ENCODE measurements at places on chromosomes 3 and 15. TPM values are rescaled to one million over a fixed set of nuclear protein-coding genes. Genes with fewer than 3 reads are reported as not detected.

- DNase-seq: peak; percentile 73
Observed at GRCh38 chr3:32391643-32392535, at the start of gene CMTM7. Gene CMTM7, plus strand, starts transcription at chr3:32391853. Its CDS starts 54 bp downstream, at chr3:32391907.

The TUSC7 gene
- total RNA-seq: not detected

DNA sequence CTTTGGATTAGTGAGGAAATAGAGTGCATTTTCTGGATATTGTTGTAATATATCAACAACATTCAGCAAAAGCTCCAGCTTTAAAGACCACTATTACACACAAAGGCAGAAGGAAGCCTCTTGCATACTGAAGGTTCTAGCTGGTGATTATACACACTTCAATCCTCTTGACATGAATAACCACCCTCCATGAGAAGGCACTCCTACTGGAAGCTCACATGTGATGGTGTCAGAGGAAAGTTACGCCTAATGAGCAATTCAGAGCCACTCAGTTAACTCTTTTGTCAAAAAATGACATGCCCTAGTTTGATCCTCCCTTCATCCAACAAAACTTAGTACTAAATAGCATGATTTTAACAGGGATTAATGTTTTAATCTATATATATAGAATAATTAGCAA is 124.6 kb upstream of the LYSMD4 start:
- DNase-seq: no peak

GRCh38 chr3:59818033-59818918 is 768.5 kb upstream of the CFAP20DC start:
- DNase-seq: peak; percentile 87

- no peak for DNase-seq
Observed at GRCh38 chr3:166897811-166898210, 482.3 kb downstream of the ZBBX start.

GRCh38 chr15:45136378-45136764 is 6.6 kb downstream of the DUOX1 start:
- no peak for DNase-seq

DNA sequence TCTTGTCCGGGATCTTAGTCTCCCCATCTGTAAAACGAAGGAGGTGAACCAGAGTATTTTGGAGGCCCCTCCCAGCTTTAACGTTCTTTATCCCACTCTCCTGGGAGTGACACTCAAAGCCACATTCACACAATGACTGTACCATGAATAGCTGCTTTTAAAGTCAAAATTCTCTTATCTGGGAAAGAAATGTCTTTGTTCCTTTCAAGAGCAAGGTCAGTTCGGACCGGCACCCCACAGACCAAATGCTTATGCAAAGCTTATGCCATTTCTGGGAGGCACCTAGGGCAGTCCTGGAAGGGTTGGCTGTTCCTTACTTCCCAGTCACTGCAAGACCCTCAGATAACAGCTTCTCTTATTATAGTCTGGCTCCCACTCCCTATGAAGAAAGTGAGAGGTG is 53.5 kb upstream of the WNT5A start:
- DNase-seq: no peak

DNA sequence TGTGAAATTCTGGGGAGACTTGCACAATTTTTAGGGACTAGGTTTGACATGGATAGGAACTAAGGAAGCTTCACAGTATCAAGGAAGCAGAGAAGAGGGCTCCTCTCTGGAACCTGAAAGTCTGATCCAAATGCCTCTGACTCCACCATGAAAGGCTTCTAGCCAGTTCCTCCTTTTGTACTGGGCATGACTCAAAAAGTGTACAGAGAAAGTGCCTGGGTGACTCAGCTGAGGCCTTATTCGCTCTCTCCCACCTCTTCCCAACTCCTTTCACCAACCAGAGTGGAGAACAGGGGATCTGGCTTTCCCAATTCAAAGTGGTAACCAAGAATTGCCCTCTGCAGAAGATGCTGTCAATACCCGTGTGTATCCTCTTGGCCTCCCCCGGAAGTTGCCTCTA is 342.9 kb upstream of the PROK2 start:
- DNase-seq: no peak

DNA sequence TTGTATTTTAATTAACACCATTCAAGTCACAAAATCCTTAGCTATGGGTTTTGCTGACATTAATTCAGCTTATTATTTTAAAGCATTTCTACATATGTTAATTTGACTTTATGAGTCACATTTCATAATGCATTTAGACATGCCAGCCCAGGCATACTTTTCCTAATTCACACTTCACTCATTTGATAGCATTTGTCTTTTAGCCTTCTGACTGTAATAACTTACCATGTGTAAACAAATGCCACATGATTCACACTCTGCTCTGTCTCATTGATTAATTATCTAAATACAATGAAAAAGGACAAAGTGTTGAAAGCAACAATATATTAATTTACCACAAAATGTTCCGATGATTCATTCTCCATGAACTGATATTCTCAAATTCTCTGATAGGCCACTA is 927.8 kb upstream of the EPHA6 start:
- no peak for DNase-seq

DNA sequence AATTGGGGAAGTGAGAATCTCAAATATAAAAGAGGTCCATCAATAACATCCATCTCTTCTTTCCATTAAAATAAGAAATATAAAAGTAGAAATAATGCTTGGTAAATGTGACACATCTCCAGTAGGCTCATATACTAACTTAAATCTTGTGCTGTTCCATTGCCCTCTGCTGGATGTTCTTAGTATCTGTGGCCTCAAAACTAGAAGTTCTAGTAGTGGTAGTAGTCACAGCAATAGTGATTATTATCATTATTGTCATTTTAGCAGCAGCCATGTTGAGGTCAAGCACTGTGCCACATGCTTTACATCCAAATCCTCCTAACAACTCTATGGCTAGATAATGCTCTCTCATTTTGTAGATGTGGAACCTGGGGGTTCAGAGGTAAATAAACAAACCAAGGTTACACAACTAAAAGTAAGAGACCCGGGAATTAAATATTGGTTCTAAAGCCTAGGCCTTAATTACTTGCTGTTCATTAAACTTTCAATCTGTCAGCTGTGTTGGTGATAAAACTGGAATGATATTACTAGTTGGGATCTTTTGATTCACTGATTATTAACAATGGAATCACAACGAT is 20.2 kb upstream of the BTLA start:
- DNase-seq: peak; percentile 22

GRCh38 chr3:62214850-62215249 is 158.5 kb downstream of the FEZF2 start:
- DNase-seq: no peak

The SLC25A38 gene
- total RNA-seq: 20.9 TPM

- DNase-seq: no peak
Observed at GRCh38 chr3:16477521-16477920, 36.0 kb downstream of the RFTN1 start.

GRCh38 chr15:34223904-34224596 is 766 bp upstream of the EMC4 start:
- no peak for DNase-seq

The SUSD5 gene
- 1.1 TPM for total RNA-seq

- DNase-seq: no peak
Observed at GRCh38 chr3:15557511-15557946, 36.0 kb upstream of the COLQ start.

The CCDC39 gene
- not detected for total RNA-seq

DNA sequence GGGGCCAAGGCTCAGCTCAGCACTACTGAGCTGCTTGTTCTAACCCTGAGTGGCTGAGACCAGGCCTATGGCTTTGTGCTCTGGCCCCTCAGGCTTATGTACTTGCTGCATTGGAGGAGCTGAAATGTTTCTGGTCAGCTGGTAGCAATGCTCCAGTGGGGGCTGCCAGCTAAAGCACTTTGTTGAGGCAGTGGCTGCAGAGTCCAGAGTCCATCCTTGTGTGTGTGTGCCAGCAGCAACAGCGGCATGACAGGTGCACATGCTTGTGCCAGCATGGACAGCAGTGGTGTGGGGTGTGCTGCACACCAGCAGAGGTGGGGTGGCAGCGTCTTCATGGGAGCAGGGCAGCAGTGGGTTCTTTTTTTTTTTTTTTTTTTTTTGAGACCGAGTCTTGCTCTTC is 169.1 kb downstream of the VPS8 start:
- DNase-seq: no peak

The CGNL1 gene
- total RNA-seq: 23.4 TPM

The SLC51A gene
- total RNA-seq: not detected
